ENCODE measurements at places on chromosomes 3 and 15.
A peak's percentile ranks its signal among the peaks of the same experiment; 100 is the strongest.

- no peak for DNase-seq
Measured at GRCh38 chr15:85454403-85454802, 74.0 kb downstream of the AKAP13 start.

DNA sequence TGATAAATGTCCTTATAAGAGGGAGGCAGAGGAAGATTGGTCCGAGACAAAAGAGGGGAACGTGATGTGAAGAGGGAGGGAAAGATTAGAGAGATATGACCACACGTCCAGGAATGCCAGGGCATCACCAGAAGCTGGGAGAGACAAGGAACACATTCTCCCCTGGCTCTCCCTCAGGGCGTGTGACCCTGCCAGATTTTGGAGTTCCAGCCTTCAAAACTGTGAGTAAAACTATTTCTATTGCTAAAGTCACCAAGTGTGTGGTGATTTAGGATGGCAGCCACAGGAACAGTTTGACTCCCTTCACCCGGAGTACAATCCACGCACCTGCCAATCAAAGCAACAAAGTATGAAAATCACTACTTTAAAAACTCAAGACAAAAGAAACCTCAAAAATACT, 32.1 kb upstream of the TJP1 start:
- no peak for DNase-seq

DNA sequence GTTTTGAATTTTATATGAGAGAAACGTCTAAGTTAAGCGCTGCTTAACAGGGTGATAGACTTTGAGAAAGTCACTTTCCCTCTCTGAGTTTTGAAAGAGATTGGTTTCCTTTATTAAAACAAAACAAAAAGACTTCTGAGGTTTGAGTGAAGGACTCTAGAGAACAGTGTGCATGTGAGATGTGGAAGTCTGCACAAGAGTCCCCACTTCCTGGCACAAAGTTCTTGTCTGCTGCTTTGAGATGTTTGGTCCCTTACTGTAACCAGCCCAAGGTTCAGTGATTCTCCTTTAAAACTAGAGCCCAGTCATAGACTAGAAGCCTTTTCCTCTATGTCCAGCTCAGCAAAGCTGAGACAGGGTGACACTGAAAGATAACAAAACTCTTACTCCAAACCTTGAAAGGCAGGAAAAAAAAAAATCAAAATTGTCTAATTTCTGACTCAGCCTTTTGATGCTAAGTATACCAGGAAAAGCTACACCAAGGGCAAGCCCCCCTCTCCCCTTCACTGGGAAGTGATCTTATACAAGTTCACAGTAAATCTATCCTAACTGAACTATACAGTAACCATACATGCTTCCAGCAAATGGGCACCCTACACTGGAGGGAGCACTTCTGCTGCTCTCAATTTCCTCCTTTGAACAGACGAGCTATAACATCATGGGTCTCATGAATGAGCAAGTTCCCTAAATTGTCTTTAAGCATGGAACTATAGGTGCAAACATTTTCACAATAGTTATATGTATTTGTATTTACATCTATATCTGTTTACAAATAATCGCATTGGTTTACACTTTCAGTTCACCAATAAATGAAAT, 2.3 kb downstream of the POPDC2 start:
- DNase-seq = no peak

GRCh38 chr15:62549345-62549970, 384.4 kb upstream of the C2CD4B start:
- DNase-seq = no peak

DNA sequence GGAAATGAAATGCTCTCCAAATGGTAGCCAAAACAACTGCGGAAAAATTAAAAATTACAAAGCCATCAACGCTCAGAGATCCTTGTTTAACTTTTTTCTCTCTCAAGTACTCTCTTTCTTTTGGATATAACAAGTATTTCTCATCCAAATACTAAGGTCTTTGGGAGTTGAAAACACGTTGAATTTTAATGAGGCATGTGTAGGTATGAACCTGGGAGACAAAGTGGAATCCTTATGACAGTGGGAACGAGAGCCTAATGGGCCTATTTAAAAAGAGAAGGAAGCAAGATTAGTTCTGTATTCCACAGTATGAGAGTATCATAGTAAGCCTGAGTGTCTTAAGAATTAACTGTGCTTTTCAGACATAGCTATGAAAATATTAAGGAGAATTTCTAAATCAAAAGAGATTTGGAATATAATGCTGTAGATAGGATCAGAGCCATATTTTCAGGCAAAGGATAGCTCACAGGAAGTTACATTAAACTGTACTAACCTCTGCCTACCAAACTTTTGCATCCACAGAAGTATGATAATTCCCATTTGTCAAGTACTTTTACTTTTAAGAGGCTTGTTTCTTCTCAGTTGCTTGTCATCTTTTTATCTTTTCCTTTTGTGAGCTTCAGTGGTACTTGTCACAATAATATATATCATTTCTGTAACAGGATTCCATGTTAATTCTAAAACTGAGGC, 759 bp downstream of the CD96 start:
- DNase-seq = no peak

- DNase-seq = no peak
Measured at GRCh38 chr15:74957476-74958035, 984 bp upstream of the RPP25 start.

- peak; percentile 42 for DNase-seq
Measured at GRCh38 chr15:58492661-58493397, 61.0 kb downstream of the LIPC start.

GRCh38 chr3:3847994-3848922, 49.0 kb downstream of the LRRN1 start:
- DNase-seq = no peak

GRCh38 chr3:17176757-17177156, 292.0 kb downstream of the PLCL2 start:
- no peak for DNase-seq

GRCh38 chr3:61268644-61269043, 17.4 kb upstream of the FHIT start:
- DNase-seq = no peak

DNA sequence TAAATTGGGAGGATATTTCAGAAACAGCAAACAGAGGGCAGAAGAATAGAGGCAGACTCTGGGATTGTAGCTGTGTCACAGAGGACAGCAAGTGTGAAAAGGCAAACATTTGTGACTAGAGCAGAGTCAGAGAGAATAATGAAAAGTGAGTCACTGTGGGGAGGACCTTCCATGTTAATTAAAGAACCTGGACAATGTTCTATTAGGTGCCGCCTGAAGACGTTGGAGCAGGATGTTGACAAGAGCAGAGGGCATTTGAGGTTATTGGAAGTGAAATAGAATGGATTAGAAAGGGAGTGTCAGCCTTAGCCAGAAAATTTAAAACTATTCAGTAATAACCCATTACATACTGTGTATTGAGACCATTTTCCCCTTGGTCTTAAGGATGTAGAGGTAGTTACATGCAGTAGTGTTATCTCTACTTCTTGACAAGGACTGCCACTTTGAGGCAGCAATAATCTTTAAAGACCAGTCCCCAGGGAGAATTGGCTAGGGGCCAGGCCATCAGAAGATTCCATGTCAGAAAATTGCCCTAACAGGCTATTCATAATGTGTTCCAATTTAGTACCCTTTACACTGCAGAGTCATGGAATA, 5.8 kb downstream of the ACKR2 start:
- DNase-seq = peak; percentile 48

DNA sequence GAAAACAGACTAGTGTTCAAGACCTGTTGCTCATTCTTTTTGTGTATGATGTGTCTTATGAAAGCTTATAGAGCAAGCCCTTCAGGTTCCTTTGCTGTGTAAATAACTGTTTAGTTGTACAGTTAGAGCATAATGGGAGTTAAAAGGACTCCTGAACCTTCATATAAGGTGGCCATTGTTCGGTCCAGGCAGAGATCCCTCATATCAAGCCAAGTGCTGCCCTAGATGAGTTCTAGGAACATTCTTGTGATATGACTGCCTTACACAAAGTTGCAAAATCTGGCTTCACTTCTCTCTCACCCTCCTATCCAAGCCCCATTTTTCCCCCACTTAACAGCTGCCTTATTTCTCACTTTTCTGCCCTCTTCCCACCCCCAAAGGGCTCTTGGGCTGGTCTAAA, 26.9 kb downstream of the GYG1 start:
- no peak for DNase-seq

DNA sequence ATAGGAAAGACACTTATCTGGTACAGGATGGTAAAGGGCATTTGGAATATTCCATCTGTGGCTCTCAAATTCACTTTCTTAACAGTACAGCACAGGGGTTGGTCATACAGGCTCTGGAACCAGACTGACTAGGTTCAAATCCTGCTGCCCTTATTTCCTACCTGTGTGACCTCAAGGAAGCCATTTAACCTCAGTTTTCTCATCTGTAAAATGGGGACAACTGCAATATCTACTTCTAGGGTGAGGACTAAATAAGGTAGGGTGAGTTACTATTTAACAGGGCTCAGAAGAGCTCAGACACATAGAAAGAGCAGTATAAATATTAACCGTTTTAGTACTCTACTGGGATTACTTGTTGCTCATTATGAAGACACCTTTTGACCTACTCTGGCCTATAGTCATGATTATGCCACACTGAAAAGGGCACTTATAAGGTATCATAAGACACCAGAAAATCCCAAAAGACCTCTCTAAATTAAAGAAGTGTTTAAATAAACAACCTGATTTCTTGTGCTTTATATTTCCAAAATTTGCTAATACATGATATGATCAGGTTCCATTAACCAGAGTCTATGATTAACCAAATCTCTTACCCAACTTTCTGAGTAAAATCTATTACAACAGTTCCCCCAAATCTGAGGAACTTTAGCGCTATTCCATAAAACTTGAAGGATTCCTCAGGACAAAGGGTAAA, 6.5 kb downstream of the RFTN1 start:
- no peak for DNase-seq

DNA sequence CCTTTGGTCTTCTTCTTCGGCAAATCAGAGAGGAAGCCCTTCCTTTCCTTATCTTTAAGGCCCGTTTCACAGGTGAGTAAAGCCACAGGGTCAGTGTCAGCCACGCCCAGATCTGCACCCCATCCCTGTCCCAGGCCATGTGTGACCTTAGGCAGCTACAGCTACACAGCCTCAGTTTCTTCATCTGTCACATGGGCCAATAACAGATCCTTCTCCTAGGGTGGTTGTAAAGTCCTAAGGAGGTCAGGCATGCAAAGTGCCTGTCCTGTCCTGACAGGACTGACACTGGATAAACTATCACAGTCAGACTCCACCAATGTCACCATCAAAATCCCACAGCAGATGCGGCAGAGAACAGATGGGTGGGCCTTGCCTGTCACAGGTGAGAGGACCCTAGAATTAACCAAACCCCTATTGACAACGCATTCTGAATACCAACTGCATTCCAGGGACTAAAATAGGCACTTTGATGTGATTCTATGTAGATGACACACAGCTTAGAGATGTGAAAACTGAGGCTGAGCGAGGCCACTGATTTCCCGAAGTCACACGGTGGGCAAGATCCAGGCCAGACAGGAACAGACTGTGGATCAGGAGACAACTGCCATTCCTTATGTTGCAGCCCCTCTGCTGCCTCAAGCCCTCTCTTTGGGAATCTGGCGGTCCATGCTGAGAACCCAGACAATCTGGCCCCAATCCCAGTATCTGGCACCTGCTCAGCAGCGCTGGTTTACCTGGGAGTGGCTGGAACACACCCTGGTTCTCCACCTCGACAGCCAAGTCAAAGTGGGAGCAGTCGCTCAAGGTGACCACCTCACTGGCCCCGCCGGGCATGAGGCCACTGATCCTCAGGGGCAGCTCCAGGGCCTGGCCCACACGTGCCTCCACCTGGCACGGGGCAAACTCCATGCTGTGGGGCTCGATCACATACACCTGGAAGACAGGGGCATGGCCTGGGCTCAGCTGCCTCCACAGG, 48.7 kb downstream of the NUP210 start:
- DNase-seq = no peak

DNA sequence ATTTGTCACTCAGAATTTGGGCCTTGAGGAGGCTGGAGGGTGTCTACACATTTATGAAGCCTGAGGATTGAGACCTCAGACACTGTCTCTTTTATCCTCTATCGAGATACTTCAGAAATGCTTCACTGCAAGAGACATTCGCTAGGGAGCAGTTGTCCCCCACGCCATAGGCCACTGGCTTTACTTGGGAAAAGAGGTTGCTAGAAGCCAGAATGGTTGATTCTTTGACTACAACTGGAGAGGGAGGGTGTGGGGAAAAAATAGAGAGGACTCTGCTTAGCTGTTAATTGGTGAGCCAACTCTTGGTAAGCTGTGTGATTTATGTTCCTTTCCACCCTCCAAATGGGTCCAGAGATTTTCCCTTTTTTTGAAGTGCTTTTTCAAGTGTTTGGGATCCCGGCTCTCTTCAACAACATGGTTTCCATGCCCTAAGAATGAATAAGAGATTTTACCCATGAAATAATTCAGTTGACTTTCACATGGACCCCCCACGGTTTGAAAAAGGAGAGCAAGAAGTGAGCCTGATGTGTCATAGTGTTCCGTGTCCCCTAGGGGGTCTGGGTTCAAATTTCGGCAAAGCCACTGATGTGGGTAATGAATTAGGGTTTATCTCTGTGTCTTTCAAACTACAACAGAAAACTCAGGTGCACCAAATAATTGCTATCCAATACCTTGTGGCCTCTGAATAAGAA, 2.7 kb downstream of the BOC start:
- DNase-seq = no peak

GRCh38 chr15:35722501-35722900, 176.5 kb upstream of the DPH6 start:
- DNase-seq = no peak

- no peak for DNase-seq
Measured at GRCh38 chr3:23830869-23831484, 25.2 kb downstream of the UBE2E1 start.

GRCh38 chr3:120331076-120331475, 18.1 kb downstream of the LRRC58 start:
- DNase-seq = no peak

GRCh38 chr15:60191821-60192220, 187.7 kb downstream of the FOXB1 start:
- DNase-seq = no peak

DNA sequence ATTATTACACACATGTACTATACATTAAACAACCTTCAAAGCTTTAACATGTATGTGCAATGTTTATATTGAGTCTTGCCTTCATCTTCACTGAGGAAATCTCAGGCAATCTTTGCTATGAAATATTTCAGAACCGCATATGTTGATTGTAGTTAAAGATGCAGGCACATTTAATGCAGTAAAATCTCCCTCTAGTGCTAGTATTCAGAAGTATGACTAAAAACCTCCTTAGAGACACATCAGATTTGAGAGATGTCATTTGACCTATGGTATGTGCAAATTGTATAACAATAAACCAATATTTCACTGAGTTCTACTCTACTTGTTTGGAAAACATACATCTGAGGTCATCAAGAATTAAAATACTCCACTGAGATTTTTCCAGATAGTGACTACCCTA, 123.8 kb upstream of the C15orf61 start:
- DNase-seq = no peak

GRCh38 chr3:16523778-16524177, 10.3 kb upstream of the RFTN1 start:
- no peak for DNase-seq

GRCh38 chr15:44775953-44776352, 39.6 kb downstream of the TRIM69 start:
- DNase-seq = peak; percentile 70

DNA sequence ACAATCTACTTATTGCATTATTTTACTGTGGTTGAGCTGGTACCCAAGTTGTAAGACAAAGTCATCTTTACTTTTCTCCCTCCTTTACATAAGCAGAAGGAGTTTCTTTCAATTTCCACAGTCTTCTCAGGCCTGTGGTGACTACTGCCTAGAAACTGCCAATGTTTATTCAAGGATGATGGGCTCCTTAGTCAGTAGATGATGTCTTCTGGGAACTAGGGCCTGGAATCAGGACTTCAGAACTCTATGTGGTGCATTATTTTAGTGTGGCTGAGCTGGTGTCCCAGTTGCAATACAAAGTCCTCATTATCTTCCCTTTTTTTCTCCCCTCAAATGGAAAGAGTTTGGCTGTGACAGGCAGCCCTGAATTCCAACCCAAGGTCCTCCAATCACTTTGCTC, 1762.5 kb downstream of the SI start:
- DNase-seq = no peak
